Cerebellar nuclear complex (tissue), 1 donor: ENCODE measurements at places on chromosomes 2 and 18.

GRCh38 chr2:197308585-197308984 lies 2.0 kb downstream of the ANKRD44 start:
- no peak for DNase-seq

GRCh38 chr18:5529471-5529870 lies 14.3 kb downstream of the EPB41L3 start:
- DNase-seq: no peak

DNA sequence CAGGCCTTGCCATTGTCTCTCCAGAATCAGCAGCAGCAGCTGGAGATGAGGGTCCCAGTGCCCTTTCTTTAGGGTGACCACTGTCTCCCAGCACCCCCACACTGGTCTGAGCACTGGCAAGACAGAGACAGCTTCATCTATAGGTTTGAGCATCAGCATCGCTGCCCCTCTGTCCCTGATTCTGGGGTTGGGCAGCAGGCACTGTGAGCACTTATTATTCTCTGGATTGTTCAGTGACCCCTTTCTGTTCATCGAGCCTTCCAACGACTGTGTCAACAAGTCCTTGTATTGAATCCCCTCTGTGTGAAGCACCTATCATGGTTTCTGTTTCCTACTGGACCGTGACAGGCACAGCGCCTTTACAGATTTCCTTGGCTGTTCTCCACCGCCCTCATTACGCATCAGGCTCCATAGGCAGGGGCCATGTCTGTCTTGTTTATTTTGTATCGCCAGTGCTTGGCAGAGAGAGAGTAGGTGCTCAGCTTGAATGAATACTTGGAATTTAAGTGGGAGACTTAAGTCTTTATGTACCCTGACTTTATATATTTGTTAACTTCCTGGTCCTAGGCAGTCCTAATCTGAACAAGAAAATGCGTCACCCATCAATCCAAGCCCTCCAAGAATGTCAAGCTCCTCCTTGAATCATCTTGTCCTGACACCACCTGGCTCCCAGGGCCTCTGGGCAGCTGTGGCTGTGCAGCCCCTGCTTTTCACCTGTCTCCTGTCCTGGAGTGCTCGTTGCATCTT lies 11.4 kb downstream of the MALL start:
- no peak for DNase-seq

- DNase-seq: no peak
Observed at GRCh38 chr2:9877026-9877425, 33.8 kb downstream of the TAF1B start.

GRCh38 chr18:78505851-78506461 lies 473.7 kb upstream of the SALL3 start:
- no peak for DNase-seq

- DNase-seq: no peak
Observed at GRCh38 chr2:54750040-54750439, 26.6 kb downstream of the EML6 start.

DNA sequence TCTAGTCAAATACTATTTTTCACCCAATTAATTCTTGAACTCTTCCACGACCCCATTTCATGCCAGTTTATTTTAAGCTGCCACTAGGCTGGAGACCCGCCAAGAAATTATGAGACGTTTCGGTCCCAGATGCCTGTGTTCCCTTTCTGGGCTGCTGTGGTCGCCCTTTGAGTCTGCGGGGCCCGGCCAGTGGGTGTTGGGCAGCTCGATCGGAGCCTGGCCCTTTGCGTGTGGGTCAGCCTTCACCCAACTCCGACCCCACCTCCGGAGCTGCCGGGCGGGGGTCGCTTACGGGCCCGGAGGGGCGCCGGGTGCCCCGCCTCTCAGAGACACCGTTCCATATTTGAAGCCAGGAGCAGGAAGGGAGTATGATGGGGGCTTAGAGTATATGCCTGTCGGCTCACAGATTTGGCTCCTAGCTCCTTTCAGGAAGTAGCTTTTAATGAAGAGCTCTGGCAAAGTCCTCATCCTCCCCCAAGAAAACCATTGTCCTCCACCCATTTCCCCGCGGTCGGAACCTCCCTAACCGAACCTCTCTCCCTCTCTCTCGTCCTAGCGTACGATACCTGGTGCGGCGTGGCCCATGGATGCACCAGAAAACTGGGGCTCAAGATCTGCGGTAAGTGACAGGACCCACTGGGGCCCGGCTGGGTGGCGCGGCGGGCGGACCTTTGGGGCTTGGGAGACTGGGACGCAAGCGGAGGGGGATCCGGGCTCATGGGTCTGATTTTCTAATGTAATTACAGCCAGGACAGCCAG lies 5.0 kb downstream of the GAD1 start:
- DNase-seq: no peak

- DNase-seq: no peak
Observed at GRCh38 chr18:74748809-74749208, 151.1 kb downstream of the ZNF407 start.

DNA sequence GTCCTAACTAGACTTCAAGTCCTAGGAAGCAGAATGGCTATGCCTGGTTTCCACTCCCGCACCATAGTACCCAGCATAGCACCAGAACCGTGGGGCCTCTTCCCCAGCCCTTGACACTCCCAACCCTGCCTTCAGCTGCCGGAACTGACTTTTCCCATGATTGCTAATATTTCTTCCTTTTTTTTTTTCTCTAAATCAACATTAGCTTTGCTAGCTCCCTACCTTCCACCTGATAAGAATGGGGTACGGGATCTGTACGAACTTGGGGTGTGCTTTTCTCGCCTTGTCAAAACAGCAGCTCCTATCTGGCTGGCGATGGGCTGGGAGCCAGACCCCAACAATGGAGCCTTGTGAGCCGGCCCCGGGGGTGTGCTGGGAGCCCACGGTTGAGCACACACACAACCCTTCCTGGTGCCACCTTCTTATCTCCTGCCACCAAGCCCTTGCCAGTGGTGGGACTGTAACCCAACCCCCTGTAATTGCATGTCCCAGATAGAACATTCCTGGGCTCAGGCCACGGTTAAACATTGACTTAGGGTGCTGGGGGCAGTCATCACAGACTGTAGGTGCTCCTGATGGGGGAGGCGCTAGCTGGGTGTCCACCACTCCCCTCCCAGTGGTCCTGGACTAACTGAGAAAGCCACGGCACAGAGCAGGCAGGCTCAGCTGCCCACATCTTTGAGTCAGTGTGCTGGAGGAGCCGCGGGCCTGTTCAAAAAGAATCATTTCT lies 213.0 kb upstream of the HAAO start:
- DNase-seq: no peak

GRCh38 chr2:123870206-123870880 lies 154.7 kb upstream of the CNTNAP5 start:
- no peak for DNase-seq

DNA sequence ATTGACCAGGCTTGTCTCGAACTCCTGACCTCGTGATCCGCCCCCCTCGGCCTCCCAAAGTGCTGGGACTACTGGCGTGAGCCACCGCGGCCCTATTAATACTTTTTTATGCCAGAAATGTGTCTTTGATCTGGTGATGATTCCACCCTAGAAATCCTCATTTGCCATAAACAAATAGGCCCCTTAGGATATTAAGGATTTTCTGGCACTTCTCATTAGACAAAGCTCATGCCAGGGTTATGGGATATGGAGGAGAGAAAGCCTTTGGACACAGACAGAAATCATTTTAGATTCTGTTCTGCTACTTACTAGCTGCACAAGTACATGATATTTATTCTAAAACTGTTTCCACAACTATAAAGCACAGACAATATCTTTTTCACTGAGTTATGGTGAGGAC lies 24.1 kb downstream of the SLC40A1 start:
- DNase-seq: no peak

GRCh38 chr2:125554956-125555355 lies 1101.0 kb upstream of the GYPC start:
- no peak for DNase-seq

DNA sequence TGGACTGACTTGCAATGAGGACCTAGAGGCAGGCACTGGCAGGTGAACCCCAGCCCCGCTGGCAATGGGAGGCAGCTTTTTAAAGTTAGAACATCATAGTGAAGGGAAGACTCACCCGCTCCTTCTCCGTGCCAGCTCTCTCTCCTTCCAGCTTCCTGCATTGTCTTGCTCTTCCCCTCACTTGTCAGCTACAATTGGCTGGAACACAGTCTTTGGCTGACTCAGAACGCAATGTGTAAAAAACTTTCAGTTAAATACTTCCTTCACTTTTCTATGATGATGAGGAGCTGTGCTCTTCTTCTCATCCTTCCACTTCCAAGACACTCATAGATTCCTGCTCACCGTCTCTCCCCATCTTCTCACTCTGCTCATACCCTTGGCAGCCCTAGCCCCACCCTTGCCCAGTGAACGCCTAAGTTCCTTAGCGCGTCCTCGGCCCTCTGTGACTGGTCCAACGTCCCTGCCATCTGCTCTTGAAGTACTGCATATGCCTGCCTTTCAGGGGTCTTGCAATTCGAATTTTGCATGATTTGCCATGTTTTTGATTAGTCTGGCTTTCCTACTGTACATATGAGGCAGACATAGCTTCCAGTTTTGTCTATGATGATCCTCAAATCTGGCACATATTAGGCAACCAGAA lies 118.0 kb upstream of the TMEM200C start:
- no peak for DNase-seq

DNA sequence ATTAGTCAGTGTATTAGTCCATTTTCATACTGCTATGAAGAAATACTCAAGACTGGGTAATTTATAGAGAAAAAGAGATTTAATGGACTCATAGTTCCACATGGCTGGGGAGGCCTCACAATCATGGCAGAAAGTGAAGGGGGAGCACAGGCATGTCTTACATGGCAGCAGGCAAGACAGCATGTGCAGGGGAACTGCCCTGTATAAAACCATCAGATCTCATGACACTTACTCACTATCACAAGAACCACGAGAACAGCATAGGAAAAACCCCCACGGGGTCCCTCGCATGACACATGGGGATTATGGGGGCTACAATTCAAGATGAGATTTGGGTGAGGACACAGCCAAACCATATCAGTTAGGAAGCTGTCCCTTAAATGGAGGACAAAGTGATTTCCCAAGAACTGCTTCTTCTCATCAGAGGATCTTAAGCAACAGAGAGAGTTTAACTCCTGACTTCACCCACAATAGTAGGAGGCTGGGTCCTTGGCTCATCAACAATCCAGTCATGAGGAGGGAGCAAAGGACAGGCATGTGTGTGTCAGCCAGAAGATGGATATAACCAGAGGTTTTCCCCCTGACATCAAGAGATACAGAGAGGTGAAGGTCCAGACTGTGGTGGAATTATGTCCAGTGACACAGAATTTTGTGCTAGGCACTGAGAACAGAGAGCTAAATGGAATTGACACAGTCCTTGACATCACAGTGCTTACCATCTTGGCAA lies 203.8 kb upstream of the SH3BP4 start:
- DNase-seq: no peak

GRCh38 chr2:66323406-66323805 lies 111.5 kb upstream of the MEIS1 start:
- DNase-seq: no peak

DNA sequence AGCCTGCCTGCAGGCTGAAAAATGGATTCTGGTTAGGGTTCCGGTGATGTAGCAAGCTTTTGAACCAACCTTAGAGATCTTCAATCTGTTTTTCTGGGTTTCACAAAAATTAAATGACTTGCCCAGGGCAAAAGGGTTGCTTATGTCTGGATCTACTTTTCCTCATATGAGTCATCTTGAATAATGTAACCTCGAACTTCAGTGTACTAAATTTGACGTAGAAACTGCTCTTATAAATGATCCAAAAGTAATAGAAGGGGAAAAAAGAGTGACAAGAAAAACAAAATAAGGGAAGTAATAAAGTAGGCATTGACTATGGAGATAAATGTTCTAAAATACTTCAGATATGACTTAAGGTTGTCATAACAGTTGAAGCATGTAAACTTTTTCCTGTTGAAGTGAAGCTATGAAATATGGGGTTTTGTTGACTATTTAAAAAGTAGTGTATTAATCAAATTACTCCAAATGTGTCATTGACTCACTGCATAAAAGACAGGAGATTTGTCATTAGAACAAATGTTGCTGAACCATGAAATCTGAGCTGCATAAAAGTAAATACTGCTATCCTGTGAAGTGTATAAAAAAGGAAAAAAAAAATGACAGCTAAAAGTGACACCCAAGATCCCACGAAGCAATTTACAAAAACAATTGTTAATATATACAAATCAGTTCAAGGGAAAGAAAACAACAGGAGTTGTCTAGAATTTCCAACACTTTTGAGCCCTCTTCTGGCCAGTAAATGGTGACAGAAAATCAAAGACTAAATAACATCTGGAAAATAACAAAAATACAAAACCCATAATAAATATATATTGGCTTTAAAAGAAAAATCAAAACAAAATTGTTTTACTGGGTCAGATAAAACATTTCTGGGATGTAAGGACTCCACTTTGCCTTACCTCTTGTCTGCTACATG lies 103.6 kb upstream of the SERPINE2 start:
- DNase-seq: no peak

DNA sequence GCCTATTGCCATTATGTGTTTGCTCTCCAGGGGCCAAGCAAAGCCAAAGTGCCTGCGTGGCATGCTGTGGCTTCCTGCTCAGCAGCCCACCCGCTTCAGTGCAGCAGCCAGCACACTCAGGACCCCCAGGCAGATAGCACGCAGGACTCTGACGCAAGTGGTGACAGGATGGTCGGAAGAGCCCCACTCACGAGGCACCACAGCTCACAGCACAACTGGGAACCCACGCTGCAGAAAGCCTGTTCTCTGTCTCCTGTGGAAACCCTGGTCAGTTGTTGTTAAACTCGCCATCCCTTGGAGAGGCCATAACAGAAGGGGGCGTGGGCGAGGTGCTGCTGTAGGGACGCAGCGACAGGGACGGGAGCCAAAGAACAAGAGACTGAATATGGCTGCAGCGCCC lies 76.4 kb downstream of the HDAC4 start:
- no peak for DNase-seq

DNA sequence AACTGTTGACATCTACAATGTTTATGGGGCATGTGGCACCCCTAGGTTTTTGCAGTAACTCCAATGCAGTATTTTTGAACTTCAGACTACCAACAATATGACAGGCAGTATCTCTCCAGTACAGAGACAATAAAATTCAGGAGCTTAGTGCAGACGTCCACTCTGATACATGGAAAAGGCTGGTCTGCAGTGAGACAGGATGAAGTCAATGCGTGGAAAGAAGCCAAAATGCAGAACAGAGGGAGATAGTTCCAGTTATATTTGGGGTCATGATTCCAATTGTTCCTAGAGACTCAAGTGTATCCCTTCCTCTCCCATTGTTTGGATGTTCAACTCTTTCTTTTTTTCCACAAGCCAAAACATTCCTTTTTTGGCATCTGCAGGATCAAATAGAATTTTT lies 18.7 kb upstream of the SMAD2 start:
- no peak for DNase-seq
